ENCODE measurements at places on chromosomes 7 and 10. TPM values are rescaled to one million over a fixed set of nuclear protein-coding genes. Genes with fewer than 3 reads are reported as not detected.

- no peak for DNase-seq
- H3K27me3 ChIP-seq, result no peaks in the 10 kb centered on the region
- H3K4me1 ChIP-seq, result no peaks in the 10 kb centered on the region
These were observed 63.5 kb upstream of the PTN start for GRCh38 chr7:137407078-137407477.

DNA sequence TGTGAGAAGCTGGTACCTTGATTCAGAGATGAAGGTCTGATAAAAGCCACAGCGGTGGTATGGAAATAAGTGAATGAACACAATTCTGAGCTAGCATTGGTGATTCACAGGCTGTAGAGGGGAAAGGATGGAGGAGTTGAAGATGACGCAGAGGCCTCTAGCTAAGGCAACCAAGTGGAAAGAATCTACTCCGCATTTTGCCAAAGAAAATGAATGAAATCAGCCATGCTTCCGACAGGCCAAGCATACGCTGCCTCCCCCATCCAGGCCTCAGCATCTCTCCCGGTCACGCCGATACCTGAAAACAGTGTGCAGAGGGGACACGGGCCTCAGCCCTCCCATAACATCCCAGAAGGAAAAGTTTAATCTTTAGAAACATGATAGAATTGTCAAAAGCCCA lies 124.3 kb upstream of the UNC5B start:
- peaks cover 6% of the 10 kb centered on the region for H3K4me1 ChIP-seq
- no peak for DNase-seq
- no peak overlapping the region for H3K4me3 ChIP-seq
- peak overlapping the region; percentile 35 for H3K27ac ChIP-seq
- no peaks in the 10 kb centered on the region for H3K36me3 ChIP-seq
- no peaks in the 10 kb centered on the region for H3K27me3 ChIP-seq

Gene PDZD7
- 0.14 TPM for total RNA-seq

DNA sequence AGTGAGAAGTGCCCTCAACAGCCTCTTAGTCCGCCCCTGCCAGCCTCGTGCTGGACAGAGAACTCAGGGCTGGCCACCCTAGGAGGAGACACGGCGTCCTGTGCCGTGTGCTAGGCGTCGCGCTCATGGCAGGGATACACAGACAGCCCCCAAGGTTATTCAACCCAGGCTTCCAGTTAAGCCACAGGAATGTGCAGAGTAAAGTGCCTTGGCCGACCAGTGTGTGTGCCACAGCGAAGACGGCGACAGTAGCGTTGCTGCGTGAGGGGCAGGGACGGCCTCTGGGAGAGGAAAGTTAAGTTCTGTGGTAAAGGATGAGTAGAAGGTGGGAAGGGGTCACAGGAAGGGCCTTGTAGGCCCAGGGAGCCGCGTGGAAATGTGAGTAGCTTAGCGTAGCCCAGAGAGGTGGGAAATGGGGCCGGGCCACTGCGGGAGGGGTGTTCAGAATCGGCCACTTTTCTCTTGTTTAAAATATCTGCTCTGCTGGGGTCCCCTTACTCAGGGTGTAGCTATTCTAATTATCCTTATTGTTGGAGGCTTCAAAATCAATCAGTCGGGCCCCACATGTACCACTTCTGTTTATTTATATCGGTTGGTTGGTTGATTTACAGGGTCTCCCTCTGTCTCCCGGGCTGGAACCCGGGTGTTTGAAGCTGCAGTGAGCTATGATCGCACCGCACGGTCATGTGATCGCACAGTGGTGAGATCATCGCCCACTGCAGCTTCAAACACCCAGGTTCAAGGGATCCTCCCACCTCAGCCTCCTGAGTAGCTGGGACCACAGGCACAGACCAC lies 24.5 kb downstream of the TMEM120A start:
- no peak for DNase-seq
- no peak overlapping the region for H3K4me3 ChIP-seq
- peaks cover 3% of the 10 kb centered on the region for H3K36me3 ChIP-seq
- no peaks in the 10 kb centered on the region for H3K27me3 ChIP-seq

DNA sequence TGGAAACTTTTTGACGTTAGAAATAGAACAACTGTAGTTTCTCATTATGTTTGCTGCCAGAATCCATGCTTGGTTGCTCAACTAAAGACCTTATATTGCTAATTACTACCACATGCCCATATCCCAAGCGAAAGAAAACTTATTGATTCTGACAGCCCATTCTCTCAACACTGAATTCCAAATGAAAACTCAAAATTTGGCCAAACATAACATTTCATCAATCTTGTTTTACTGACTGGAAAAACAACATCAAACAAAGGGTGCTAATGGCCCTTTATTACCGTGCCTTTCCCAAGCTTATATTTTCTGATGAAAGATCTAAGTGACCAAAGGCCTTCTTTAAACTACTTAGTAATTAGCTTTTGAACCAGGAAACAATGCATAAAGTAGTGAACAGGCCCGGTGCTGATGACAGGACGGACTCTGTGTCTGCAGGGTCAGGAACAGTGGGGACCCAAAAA lies 531.8 kb downstream of the KCNMA1 start:
- peak overlapping the region; percentile 79 for H3K27ac ChIP-seq
- DNase-seq, result no peak
- no peaks in the 10 kb centered on the region for H3K27me3 ChIP-seq
- no peak overlapping the region for H3K4me3 ChIP-seq

Gene HTR5A
- not detected for total RNA-seq

Gene GNB2
- 176 TPM for total RNA-seq
